Right renal pelvis (tissue), 4 donors: ENCODE measurements at places on chromosomes 4 and X. TPM values are rescaled to one million over a fixed set of nuclear protein-coding genes. Genes with fewer than 3 reads are reported as not detected.
A peak's percentile ranks its signal among the peaks of the same experiment; 100 is the strongest.

DNA sequence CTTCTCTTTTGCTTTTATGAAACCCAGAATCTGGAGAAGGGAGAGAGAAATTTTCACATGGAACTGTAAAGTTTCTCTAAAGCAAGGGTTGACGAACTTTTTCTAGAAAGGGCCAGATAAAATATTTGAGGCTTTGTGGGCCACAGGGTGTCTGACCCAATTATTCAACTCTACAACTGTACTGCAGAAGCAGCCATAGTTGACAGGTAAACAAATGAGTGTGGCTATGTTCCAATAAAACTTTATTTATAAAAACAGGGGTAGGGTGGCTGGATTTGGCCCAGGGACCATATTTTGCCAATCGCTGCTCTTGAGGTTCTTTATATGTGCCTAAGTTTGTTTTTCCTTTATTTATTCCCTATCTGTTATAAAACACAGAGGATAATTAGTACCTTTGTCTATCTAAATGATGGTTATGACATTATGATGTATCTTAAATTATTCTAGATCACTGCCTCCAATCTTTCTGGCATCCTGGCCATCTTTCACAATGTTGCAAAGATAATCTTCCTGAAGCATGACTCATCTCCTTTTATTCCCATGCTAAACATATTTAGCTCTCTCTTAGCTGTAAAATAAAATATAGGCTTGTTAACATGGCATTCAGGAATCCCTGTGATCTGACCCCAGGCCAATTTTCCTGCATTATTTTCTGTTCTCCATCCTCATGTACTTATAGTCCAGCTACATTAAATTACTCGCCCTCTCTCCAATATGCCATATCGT, 106.8 kb upstream of the CBLL2 start:
- no peak for DNase-seq

DNA sequence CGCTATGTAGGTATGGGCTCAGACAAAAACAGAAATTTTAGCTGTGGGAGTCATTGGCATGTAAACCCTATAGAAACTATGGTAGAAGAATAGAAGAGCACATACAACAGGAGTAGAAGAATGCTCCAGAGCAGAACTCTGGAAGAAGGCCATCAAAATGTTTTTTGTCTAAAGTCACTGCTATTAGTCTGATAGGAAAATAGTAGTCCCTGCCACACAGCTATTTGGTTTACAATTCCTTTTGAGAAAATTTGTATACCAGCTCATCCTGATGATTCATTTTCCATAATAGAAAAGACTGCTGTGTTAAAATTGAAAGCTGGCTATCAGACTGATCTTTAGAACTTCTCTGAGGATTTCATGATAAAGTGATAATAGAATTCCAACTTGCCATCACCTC, 32.8 kb upstream of the ADAD1 start:
- no peak for DNase-seq

GRCh38 chrX:101550362-101550750, at the start of gene ARMCX1:
TSS of gene ARMCX1 (plus strand) at chrX:101550547. CDS start at chrX:101552931, 2,384 bp downstream.
- DNase-seq = peak; percentile 30

DNA sequence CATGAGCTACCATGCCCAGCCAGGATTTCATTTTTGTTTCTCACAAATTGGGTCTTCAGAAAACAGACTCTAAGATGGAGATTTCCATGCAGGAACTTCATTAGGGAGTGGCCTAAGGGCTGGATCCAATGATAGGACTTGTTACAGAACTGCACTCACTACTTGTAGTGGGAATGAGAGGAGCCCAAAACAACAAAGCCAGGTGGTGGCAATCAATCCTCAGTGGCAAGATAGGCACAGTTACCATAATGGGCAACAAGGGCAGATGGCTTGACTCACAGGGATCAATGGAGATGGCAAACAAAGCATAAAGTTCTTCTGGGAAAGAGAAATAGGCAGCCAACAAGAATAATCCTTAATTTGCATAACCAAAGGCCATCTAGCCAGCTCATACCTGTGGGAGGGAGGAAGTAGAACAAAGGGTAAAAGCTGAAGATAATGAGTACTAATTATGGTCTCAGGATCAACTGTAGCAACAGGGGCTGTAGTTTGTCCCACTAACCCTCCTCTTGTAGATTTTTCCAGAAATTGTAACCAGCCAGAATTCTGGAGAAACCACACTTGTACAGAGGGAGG, 72.8 kb upstream of the MAPK10 start:
- no peak for DNase-seq

Gene HTRA3
- polyA plus RNA-seq = 17.1 TPM

- no peak for DNase-seq
These were observed 78.9 kb upstream of the ZCCHC13 start for GRCh38 chrX:74225111-74225510.

DNA sequence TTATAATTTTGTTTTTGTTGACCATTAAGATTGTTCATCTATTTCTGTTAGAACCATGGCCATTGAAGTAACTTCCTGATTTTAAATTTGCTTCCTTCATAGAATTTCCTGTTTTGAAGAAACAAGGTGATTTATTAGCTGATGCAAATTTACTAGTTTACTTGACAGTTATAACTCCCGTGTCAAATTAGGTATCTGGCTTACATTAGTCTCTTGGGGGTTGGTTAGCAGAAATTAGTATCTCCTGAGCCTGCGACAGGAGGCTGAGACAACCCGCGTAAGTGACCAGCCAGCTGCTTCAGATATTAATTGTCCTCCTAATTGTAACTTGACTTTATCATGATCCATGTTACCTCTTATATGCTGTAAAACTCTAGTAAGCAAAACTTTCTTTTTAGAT, 154.3 kb downstream of the CFAP299 start:
- no peak for DNase-seq

Gene HERC6
- polyA plus RNA-seq = 8.6 TPM

DNA sequence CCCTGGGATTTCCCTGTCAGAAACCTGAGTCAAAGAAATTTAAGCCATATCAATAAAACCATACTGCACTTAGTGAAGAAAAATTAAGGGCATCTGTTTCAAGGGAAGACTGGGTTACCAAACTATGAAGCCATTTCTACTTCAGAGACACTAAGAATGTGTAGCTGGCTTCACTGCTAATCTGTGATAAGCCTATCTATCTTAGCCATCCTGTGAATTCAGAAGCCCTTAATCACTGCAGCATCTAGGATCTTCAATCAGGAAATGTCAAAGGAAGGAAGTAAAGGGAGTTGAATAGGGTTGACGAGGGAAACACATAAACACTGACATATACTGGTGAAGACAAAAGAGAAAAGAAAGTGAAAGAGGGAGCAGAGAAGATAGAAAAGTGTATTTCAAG, 777.6 kb upstream of the DIAPH2 start:
- DNase-seq = no peak

DNA sequence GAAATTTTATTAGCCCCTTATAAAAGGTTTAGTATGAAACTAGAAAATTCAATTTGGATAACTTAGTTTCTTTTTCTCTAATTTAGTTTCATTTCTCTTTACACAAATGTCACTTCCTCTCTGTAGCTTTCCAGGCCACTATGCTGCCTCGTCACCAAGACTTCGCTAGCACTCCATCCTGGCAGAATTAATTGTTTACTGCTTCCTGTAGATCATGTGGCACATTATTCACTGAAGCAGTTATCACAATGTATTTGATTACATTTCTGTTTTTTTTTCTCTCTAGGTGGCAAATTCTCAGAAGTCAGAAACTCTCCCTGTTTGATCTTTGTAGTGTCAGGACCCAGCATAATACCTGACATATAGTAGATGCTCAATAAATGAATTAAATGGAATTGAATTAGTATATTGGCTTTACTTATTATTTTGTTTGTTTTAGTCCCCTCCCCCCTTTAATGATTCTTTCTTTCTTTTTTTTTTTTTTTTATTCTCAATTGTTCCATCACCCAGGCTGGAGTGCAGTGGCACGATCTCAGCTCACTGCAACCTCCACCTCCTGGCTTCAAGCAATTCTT, 9.3 kb upstream of the SAT1 start:
- no peak for DNase-seq
